BJ (cell line): ENCODE measurements at places on chromosomes 2 and 18.

DNA sequence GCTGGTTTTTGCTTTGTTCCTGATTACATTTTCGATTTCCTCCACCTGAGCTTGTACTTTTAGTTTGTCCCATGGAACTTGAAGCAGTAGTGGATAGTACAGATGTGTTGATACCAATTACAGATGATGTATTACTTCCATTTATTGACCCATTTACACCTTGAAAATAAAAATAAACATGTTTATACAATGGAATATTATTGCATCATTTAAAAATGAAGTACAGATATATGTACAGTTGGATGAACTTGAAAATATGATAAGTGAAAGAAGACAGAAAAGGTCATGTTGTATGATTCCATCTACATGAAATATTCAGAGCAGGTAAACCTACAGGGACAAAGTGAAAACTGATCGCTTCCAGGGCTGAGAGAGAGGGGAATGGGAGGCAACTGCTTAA, 160.3 kb upstream of the WDSUB1 start:
- no peak for DNase-seq

DNA sequence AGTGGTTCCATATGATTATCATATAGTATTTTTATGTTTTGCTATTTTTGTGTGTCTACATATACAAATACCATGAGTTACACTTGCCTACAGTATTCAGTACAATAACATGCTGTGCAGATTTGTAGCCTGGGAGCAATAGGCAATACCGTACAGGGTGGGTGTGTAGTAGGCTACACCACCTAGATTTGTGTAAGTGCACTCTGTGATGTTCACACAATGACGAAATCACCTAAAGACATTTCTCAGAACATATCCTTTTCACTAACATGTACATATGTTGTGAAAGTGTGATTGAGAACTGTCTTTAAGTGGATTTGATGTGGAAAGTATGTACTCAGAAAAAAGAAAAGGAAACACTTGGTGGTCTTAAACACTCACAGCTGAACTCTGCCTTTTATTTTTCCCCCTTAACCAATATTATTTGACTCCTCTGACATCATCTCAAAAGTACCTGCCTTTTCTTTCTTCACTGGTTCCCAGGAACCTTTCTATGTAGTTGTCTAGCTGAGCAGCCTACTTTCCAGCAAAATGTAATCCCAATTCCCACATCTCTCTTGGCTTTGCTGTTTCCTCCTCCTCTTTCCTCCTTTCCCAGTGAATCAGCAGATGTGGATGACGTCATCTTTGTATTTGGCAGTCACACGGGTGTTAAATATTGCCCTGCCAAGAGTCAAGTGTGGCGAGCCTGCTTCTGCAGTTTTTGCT, 47.7 kb downstream of the OSBPL6 start:
- DNase-seq, result peak; percentile 79

GRCh38 chr2:78202366-78202765, 680.2 kb upstream of the LRRTM4 start:
- no peak for DNase-seq

DNA sequence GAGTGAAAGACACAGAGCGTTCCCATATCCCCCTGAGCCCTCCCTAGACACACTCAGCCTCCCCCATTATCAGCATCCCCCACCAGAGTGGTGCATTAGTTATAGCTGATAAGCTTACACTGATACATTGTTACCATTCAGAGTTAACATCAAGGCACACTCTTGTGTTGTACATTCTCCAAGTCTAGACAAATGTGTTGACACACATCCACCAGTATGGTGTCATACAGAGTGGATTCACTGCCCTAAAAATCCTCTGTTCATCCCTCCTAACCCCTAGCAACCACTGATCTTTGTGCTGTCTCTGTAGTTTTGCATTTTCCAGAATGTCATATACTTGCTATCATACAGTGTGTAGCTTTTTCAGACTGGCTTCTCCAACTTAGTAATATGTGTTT, 78.0 kb upstream of the RPL31 start:
- DNase-seq, result no peak

DNA sequence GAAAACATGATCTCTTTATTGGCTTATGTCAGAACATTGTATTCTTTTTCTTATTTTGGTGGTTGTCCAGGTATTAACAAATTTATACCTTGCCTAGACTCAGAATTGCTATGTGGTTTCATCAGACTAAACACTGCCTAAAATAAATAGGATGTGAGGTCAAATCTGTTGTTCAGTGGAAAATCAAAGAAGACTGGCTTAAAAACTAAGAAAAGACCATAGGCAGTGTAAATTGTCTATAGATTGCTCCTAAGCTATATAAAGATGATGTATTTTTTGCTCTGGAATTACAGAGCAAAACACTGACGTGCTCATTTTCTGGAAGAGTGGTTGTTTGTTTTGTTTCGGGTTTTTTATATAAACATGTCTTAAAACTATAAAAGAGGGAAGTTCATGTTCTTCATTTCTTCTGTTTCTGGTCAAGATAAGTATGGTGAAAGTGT, 266.0 kb downstream of the ALPK2 start:
- DNase-seq, result no peak

DNA sequence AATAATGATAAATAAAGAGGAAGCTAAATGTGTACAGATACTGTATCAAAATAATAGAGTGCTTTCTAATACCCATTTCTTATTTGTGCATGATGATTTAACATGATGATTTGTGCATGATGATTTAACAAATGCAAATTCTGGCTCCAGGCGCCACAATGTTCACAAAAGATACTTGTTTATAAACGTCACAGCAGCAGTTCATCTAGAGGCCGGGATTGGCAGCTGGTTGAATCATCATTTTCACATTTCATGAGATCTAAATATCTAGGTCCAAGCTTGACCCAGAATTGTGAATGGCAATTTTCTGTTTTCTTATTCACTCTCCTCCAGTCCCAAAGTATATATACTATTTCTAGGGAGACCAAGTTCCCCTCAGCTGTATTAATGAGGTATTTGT, 322.0 kb downstream of the SUCLG1 start:
- DNase-seq, result no peak

DNA sequence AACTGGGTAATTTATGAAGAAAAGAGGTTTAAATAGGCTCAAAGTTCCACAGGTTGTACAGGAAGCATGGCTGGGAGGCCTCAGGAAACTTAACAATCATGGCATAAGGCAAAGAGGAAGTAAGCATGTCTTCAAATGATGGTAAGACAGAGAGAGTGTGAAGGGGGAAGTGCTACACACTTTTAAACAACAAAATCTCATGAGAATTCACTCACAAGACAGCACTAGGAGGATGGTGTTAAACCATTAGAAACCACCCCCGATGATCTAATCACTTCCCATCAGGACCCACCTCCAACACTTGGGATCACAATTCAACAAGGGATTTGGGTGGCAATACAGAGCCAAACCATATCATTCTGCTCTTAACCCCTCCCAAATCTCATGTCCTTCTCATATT, 34.9 kb downstream of the CFAP210 start:
- no peak for DNase-seq

DNA sequence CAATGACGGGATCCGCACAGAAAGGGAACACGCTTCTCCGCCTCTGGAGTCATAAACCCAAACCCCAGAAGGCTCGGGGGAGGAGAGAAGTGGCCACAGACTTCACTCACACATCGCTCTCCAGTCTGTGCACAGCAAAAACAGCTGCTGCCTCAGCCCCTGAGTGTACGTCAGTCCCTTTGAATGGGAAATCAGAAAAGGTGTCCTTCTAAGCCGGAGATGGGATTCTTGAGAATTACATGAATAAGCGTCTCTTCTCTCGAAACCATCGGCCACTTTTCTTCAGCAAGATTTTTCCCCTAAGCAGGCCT, 78.3 kb downstream of the PDCL3 start:
- DNase-seq, result no peak

- no peak for DNase-seq
Measured at GRCh38 chr2:139805441-139805840, 1025.3 kb upstream of the NXPH2 start.

GRCh38 chr2:172710584-172711047, 25.0 kb upstream of the RAPGEF4 start:
- DNase-seq, result peak; percentile 79

DNA sequence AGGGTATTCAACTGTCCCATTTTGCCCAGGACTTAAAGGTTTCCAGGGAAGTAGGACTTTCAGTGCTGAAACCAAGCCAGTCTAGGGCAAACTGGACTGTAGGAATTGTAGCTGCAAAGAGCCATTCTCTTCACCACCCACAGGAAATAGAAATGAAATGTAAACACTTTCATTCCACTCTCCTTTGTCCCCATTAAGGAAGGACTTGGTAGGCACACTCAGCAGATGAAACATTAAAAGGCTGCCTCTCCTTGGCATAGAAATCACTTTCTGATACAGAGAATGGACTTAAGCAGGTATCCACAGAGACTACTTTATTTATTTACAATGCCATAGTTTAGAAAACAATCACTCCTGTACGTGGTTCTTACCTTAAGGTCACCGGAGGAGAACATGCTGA, 102.9 kb upstream of the CCDC195 start:
- DNase-seq, result no peak

DNA sequence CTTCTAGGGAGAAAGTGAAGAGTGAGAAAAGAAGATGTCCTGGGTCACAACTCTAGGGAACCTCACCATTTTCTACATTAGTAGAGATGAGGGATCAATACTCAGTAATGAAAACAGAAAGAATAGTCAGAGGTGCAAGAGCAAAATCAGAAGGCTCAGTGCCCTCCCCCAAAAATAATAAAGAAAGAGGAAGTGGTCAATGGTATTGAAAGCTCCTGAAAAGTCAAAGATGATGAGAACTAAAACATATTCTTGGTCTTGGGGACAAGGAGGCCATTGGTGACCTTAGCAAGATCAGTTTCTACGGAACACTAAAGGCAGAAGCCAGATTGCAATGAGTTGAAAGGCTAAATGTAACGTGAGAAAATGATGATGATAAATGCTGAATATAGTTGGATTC, 24.5 kb upstream of the MYO1B start:
- DNase-seq, result no peak

- DNase-seq, result no peak
Measured at GRCh38 chr18:79217979-79218604, 148.9 kb downstream of the ATP9B start.

GRCh38 chr18:77096936-77097886, 35.4 kb downstream of the MBP start:
- DNase-seq, result no peak

GRCh38 chr2:237860273-237860935, 981 bp downstream of the RAMP1 start:
- DNase-seq, result no peak

DNA sequence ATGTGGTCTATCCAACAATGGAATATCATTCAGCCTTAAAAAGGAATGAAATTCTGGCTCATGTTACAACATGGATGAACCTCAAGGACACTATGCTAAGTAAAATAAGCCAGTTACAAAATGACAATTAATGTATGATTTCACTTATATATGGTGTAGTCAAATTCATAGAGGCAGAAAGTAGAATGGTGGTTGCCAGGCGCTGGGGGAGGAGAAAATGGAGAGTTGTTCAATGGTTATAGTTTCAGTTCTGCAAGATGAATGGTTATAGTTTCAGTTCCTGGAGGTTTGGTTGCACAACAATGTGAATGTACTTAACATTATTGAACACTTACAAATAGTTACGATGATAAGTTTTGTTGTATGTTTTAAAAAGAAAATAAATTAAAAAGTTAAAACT, 79.2 kb upstream of the IL1R2 start:
- no peak for DNase-seq

DNA sequence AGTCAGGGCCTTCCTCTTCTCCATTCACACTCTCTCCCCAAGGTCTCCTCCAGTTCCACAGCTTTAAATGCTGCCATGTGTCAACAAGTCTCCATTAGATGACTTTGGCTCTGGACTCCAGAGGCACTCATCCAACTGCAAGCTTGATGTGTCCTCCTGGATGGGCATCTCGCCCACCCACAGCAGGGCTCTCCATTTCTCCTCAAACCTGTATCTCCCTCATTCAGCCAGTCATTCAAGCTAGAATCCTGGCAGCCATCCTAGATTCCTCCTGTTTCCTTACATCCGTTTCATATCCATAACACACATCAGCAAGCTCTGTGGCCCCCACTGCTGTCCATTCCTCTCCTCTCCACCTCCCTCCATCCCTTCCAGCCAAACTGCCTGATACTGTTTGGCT, 88.4 kb upstream of the AFF3 start:
- no peak for DNase-seq

DNA sequence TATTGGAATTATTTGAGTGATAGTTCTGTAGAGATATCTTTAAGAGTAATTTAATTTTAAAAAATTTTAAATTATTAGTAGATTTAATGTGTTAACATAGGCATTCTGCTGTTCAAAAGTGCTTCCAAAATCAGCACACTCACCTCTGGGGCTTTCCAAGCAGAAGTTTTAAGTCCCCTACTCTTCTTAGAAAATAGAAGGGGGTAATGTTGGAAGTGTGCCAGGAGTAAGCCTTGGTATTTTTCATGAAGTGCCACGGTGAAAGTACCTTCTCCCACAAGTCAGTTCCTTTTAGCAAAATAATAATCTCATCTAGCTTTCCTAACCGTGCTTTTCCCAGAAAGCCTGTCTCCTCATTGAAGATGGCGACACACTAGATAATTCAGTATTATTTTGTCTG, 3.9 kb upstream of the TNFRSF11A start:
- DNase-seq, result no peak

DNA sequence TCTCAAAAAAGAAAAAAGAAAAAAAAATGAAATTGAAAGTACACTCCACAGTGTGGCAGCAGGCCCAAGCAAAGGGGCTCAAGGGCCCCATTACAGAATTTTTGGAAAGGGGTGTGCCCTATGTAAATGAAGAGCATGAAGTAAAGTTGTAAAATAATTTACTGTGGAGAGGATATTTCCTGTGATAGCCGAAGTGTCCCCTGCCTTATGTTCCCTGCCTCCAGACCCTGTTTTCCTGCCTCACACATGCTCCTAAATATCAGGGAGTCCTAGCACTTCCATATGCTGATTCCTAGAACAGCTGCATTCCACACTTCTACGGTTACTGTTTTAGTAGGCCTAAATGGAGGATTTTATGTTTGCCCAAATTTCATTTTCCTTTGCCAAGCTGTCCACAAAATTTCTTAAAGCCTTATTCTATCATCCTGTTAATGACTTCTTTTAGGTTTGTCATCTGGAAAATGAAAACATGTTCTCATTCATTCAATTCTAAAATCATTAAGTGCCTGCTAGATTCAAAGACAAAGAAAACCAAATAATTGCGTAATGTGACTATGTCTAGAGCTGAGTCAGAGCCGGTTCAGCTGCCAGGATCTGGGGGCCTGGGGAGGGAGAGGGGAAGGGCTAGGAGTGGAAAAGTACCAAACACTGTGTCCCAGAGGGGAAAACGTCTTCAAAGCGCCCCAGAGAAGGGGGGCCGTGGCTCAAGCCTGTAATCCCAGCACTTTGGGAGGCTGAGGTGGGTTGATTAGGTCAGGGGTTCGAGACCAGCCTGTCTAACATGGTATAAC, 25.9 kb upstream of the IMPA2 start:
- peak; percentile 71 for DNase-seq

DNA sequence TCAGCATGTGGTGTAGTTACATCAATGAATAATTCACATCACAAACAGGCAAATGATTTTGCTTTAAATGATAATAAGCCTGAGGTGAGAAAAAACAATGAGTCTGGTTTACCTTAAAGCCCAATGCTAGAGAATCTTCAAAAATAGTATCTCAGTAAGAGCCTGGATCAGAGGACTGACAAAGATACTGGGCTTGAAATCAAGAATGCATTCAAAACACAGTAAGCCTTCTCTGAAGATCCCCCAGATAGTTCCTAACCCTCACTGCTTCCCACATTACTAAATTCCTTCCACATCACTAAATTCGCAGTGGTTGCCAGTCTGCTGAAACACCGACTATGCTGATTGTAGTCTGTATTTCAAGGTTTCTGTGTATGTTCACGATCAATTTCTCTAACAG, 514.9 kb downstream of the SUCLG1 start:
- no peak for DNase-seq

- no peak for DNase-seq
Measured at GRCh38 chr18:10518595-10519255, 7.1 kb upstream of the NAPG start.
